Fibroblast of the aortic adventitia (primary cell): ENCODE measurements at places on chromosomes 3 and 15.

DNA sequence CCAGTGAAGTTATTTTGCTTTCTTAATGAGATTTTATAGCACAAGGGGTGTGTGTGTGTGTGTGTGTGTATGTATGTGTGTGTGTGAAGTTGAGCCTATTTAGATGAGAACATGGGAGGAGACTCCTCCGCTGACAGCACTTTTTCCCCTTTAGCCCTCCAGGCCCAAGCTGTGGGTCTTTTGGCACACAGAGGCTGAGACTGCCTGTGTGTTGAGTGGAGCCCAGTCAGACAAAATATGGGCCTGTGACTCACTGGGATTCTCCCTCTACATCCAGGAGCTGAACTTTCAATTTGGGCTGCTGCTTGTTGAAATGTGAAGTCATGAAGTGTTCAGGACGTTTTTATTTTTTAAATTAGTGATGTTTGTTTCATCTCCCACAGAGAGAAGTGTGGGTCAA lies 108.0 kb downstream of the MFSD1 start:
- DNase-seq: no peak

DNA sequence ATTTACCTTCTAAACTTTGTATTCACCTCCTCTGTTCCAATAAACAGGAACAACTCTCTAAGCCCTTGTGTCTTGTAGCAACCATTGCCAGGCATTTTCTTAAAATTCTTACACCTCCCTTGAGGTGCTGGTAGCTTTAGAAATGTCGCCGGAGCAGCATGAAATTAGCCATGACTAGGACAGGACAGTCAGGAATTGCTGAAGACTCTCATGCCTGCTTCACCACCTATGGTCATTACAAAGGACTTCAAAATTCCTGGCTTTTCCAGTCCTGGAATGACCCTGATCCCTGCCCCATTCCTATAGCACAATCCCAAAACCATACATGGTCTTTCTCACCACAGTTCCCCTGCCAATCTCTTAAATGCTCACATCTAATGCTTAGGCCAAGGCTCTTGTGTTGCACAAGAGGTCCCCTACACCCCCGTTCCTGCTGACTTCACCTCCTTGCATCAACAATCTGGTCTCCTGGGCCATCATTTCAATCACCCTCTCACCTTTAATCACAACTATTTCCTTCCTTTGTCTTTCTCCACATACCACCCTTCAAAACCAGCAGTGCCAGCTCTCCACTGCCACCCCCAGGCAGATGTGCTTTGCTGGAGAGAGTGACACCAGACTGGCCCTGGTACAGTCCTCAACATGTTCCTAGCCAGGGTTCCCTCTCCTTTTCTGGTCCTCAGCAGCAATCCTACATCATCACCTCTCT lies 113.2 kb upstream of the TJP1 start:
- DNase-seq: no peak

DNA sequence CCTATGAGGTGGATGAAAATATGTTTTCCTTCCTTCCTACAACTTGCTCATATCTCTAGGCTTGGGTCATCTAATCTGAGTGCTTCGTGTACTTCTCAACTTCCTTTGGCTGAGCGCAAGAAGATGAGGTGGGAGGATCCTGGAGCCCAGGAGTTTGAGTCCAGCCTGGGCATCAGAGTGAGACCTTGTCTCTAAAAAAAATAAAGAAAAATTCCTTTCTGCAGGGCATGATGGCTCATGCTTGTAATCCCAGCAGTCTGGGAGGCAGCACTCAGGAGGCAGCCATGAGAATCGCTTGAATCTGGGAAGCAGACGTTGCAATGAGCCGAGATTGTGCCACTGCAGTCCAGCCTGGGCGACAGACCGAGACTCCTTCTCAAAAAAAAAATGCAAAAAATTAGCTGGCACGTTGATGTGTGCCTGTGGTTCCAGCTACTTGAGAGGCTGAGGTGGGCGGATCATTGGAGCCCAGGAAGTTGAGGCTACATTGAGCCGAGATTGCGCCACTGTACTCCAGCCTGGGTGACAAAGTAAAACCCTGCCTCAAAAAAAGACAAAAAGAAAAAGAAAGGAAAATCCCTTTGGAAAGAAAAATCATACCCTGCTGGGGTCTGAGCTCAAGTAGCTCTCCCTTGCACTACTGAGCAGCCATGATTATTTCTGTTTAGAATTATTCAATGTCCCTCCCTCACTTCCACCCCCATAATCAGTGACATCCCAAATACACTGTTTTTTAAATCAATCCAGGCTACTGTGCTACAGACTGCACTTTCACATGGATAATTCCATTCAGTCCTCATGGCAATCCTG lies 28.0 kb upstream of the RAB11A start:
- DNase-seq: peak; percentile 14

- DNase-seq: no peak
Observed at GRCh38 chr3:5260992-5261501, 73.5 kb downstream of the EDEM1 start.

DNA sequence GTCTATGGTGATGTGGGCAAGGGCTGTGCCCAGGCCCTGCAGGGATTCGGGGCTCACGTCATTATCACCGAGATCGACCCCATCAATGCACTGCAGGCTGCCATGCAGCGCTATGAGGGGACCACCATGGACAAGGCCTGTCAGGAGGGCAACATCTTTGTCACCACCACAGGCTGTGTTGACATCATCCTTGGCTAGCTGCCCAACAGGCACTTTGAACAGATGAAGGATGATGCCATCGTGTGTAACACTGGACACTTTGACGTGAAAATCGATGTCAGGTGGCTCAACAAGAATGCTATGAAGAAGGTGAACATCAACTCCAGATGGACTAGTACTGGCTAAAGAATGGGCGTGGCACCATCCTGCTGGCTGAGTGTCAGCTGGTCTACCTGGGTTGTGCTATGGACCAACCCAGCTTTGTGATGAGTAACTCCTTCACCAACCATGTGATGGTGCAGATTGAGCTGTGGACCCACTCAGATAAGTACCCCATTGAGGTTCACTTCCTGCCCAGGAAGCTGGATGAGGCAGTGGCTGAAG lies 6.1 kb upstream of the USP8 start:
- no peak for DNase-seq

GRCh38 chr3:126837773-126838172 lies 133.7 kb downstream of the CHCHD6 start:
- no peak for DNase-seq

DNA sequence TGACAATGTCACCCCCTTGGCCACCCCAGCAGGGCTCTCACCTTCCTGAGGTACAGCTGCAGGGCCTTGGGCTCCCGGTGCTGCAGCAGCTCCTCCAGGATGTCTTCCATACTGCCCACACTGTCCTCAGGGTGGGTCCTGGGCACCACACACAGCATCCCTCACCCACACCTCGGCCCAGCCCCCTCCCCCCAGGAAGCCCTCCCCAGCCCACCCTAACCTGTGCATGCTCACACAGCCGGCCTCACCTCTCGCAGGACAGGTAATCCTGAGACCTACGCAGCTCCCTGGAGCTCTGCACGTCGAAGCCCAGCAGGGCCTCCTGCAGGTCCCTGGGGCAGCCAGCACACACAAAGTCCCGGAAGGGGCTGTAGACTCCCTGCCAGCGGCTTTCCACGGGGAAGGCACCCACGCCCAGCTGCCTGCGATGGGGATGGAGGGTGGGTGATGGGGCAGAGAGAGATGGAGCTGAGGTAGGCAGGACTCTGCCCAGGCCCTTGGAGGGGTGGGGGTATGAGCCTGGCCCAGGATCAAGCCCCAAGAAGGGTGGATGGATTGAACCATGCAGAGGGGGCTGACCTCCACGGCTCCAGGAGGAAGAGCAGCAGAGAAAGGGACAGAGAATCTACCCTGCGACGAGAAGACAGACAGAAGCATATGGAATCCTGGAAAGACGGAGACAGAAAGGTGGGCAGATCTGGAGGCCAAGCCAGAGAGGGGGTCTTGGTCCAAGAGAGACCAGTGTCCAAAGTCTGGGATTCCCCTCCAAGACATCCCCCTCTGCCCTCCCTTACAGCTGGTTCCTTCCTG lies 16.7 kb downstream of the ALS2CL start:
- no peak for DNase-seq

GRCh38 chr15:52652984-52653383 lies 26.2 kb downstream of the ATOSA start:
- peak; percentile 68 for DNase-seq

DNA sequence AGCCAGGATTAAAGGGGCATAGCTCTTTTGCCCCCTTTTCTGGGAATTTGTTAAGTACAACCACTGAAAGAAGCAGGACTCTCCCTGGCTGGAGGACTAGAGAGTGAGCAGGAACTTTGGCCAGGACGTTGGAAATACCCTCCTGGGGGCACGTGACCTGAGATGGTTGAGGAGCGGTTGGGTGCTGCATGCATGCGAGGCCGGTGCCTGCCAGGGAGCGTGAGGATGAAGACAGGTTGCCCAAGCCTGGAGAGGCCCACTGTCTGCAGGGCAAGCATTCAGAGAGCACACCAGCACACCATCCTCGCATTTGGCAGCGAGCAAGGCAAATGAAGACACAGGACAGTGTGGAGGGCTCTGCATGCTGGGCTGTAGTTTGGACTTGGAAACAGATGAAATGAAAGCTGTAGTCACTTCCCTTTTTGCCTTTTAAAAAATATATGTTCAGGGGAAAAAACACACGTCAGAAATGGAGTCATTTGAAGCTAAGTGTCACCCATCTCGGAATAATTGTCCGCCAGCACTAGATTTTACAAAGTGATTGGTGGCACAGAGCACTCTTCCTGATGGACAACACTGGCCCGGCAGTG lies 217.6 kb downstream of the SLCO3A1 start:
- no peak for DNase-seq

DNA sequence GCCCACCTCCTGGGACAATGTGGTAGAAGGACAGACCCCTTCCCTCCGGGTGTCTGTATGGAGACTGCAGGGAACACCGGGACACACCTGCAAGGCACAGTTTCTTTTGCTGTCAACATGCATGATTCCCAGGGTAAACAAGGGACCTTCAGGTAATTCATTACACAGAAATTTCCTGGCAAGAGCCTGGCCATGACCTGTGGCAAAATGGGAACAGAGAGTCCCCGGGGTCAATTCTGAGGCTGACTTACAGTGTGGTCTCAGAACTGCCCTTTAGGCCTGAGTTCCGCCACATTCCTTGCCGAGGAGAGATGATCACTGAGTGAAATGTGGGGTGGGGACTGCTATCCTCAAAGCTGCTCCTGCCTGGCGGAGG lies 6.3 kb downstream of the STARD5 start:
- DNase-seq: no peak

DNA sequence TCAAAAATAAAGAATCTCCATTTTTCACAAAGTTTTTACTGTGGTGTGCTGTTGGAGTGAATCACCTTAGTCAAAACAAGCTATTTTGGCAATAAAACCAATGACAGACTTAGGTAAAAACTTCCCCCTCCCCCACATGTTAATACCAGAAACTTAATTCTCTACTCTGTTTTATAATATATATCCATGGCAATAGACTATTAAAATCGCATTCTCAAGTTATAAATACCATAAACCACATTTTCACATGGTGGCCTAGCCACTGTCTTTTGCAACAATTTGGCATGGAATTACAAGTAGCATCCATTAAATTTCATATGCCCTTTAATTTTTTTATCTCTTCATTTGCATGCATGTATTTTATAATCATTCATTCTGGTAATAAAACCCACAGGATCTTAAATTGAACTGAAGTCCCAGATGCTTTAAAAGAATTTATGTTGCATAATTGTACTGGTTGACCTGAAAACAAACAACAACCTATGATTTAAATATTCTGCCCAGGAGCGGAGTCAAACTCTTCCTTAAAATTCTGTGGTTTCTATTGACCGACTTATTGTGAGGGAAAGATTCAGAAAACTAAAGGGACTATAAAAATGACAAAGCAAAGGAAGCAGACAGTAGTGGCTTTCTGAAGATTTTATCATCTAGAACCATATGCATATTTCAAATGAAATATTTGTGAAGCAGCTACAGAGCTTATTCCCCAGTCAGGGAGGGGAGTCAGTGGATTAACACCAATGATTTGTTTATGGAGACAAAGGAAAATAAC lies 229.0 kb upstream of the TBL1XR1 start:
- DNase-seq: no peak

DNA sequence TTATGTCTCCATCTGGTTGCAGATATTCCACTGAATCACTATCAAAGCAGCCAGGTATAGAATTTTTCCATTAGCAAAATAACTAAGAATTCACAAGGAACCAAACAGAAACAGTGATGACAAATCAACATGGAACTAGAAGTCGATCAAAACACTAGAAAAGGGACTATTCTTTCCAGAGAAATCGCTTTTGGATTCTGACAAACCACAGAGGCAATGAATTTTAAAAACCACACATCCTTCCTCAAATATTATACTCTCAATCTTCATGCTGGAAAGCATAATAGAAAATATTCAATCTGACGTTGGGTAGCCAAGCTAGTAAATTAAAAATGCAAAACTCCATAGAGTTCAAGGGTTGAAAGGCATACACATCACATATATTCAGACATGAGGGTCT lies 93.2 kb upstream of the PPIB start:
- no peak for DNase-seq

- DNase-seq: no peak
Observed at GRCh38 chr15:85920956-85921355, 126.2 kb upstream of the KLHL25 start.

- no peak for DNase-seq
Observed at GRCh38 chr15:84823282-84823878, 6.2 kb downstream of the ALPK3 start.

DNA sequence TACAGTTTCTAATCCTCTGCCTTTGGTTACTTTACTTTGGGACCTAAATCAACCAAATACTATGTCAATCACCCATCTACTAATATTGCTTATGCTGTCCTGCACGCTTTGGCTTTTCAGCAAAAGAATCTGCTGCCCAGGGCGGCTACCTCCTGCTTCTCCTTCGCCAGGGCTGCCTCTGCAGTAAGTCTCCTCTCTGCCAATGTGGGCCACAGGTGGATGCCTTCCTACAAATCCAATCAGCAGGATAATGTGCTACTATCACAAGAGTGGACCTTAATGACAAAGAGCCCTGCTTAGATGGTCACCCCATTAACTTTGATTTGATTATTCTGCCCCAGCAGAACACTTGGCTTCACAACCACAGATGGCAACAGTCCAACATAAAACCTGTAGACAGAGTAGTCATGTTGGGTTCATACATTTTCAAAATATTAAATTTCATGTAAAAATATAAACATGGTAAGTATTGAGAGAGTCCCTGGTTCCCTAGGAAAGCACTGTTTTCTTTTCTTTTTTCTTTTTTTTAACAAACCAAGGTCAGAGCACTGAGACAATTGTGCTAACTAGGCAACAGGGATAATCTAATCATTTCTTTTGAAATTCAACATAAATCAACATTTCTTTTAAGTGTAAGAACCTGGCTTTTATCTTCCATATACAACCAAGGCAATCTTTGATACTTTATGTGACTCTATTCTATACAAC lies 298.3 kb downstream of the ZBTB20 start:
- no peak for DNase-seq
